ENCODE measurements at places on chromosomes 5 and 9.
A peak's percentile ranks its signal among the peaks of the same experiment; 100 is the strongest.

- no peak for DNase-seq
These were observed 33.9 kb downstream of the TAS2R1 start for GRCh38 chr5:9596171-9596780.

DNA sequence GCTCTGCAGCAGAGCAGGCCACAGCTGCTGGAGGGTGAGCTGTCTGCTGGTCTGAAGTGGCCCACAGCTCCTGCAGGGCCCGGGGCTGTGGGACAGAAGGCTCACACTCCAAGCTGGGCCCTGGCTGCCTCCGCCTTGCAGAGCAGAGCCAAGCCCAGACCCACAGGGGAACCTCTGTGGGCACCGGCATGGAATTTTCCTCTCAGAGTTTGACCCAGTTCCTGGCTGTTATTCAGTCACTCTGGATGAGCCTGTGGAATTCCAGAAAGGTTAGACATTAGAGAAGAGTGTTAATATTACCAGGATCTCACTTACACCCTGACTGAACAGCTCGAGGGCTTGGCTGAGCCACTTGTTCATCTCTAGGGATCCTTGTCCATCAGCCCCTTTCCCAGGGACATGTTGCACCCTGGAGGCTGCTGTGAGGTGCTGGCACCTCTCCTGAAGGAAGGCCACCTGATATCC lies 17.5 kb downstream of the IL9 start:
- DNase-seq = no peak

- no peak for DNase-seq
These were observed 40.5 kb downstream of the BHMT start for GRCh38 chr5:79151942-79152671.

DNA sequence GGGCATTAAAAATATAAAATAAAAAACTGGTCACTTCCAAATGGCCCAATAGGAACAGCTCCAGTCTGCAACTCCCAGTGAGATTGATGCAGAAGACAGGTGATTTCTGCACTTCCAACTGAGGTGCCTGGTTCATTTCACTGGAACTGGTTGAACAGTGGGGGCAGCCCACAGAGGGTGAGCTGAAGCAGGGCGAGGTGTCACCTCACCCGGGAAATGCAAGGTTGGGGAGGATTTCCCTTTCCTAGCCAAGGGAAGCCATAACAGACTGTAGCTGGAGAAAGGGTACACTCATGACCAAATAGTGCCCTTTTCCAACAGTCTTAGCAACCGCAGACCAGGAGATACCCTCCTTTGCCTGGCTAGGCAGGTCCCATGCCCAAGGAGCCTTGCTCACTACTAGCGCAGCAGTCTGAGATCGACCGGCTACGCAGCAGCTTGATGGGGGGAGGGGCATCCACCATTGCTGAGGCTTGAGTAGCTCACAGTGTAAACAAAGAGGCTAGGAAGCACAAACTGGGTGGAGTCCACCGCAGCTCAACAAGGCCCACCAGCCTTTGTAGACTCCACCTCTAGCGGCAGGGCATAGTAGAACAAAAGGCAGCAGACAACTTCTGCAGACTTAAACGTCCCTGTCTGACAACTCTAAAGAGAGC lies 12.7 kb downstream of the RLN1 start:
- peak; percentile 62 for DNase-seq

- DNase-seq = no peak
These were observed 18.6 kb downstream of the B4GALT1 start for GRCh38 chr9:33148367-33149014.

- no peak for DNase-seq
These were observed 53.2 kb downstream of the FAM114A2 start for GRCh38 chr5:153985498-153985897.

DNA sequence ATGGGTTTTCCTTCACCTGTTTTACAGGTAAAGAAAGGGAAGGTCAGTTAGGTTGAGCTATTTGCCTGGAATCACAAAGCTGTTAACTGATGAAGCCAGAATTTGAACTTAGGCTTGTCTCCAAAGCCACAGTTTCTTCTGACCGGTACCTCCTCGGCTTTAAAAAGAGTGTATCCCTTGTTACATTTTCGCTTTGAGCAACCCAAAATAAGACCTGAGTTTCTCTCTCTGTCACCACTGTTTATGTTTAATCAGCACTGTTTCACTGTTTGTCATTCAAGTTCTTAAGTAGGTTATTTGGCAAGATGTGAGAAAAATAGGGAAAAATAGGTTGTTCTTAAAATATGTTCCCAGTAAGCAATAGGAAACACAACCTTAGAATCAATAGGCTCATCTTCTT lies 84.6 kb downstream of the VCAN start:
- DNase-seq = no peak

- DNase-seq = no peak
These were observed 129.8 kb downstream of the PLPPR1 start for GRCh38 chr9:101158361-101158760.

DNA sequence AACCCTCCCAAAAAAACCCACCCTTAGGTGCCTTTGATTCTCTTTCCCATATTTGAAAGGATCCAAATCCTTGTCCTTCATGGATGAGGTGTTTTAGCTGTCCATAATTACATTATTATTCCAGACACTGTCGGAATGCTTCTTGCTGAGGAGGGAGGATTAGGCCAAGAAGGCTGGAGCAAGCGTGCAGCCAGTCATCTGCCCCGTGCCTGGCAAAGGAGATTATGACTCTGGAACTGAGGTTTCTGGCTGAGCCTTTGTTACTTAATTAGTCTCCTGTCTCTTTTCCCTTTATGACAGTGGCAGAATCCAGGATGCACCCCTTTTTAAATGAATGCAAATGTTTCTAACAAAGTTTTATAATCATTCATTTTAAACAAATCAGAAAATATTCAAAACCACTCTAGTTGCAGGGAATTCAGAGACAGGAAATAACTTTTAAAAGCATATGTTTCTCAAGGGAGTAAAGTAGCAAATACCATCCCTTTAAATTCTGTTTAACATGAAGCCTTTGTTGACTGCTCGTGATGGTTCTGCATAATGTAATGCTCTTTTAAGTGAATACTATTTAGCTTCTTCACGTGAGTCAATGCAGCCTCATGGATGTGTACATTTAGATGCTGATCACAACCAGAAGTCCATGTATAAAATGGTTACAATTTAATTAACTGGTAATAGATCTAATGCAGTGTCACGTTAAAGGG lies 69.8 kb downstream of the GALNT10 start:
- DNase-seq = no peak

GRCh38 chr9:4012441-4012840 lies 287.4 kb downstream of the GLIS3 start:
- DNase-seq = no peak

DNA sequence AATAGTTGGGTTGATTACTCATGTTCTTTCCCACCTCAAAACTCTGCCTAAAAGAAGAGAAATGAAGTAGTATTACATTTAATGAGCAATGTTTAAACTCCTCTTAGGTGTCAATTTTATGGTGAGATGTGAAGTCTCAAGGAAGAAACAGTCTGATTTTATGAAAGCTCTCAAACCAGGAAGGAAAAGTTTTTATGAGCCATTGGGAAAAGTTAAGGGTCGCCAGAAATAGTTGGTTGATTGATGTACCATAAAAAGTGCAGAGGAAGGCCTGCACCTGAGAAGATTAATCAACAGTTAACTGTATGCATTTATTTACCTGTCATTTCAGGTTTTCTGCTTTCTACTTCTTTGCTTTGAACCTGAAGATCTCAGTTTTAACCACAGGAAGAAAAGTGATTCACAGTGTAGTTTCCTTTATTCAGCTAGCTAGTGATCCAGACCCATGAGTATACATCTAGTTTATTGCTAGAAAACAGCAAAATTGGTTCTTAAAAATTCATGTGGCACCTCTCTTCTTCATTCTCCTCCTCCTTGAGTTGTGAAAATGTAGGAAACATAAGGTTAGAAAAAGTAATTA lies 133.1 kb downstream of the CSNK1G3 start:
- DNase-seq = no peak

DNA sequence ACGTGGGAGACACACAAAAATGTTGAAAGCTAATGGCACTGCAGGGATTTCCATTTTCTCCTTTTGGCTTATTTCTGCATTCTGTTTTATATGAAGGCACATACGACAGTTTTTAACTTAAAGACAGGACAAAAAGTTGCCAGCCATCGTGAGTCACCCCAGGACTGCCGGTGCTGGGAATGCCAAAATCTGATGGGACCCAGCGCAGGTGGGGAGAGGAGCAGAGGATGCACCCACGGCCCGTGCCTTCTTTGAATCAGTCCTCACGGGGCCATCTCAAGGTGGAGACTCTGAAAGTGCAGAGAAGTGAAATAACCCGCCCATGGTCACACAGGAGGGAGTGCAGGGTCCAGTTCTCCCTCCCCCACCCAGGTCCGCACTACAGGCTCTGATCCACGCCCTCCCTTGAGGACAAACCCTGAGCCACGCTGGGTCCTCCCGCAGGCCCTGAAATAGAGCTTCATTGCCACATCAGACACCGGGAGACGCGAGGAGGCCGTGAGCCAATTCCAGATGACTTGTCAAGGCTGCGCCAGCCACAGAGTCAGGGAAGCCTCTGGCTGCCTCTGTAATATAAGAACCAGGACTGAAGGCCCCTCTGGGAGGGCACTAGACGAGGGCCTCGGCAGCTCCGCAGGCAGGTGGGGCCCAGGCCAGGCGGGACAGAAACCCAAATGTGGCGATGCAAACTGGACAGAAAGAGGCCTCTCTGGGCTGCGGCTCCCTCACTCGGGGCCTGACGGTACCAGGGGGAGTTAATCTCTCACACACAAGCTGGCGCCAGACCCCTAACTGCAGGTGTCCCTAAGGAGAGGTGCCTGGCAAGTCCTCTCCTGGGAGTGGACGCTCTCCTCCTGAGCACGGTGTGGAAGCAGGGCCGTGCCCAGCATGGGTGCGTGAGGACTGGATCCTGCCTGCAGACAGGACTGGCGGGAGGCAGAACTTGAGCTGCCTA lies 22.9 kb downstream of the ADAMTS2 start:
- no peak for DNase-seq

DNA sequence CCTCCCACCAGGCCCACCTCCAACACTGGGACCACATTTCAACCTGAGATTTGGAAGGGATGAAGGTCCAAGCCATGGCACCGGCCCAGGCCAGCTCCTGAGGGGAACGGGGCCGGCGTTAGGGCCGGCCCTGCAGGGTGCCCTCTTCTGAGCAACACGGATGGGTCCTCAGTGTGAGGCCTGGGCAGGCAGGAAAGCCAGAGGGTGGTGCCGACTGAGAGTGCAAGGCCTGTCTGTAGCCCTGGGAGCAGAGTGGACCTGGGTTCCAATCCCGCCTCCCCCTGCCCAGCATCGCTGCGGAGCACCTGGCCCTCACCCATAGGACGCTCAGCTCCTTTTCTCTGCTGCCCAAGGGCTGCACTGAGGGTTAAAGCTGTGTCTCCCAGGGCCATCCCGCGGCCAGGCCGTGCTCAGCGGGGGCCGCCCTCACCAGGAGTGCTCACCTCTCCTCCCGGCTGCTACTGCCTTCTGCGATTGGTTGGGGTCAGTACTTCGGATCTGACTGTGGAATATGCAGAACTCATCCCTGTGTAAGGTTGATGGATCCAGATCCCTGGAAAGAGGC lies 44.1 kb upstream of the FCN2 start:
- no peak for DNase-seq

DNA sequence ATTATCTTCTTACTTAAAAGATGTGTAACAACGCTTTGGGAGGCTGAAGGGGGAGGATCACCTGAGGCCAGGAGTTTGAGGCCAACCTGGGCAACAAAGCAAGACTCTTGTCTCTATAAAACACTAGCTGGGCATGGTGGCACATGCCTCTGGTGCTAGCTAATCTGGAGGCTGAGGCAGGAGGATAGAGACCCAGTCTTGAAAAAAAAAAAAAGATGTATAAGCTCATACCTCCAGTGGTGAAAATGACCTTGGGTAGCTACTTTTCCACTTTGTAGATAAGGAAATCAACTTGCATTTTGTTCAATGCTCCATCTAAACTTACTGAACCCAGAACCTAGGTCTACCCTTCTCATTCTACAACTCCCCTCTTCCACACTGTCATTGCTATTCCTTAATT lies 16.6 kb downstream of the ARRDC3 start:
- no peak for DNase-seq

DNA sequence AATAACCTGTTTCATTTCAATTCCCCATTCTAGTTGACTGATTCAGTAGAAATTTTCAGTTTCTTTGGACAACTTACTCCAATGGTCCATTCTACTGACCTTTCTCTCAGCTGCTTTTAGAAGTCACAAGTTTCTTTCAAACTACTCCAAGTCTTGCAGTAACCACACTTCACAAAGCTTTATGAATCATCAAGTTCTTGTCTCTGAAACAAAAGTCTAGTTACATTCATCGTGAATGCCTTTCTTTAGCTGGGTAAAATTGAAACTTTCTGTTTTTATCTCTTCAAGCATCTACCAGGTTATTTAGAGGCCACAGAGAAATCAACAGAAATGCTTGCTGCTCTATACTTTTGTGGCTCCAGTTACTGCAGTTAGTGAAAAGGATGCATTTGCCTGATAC lies 405.4 kb downstream of the TMEM232 start:
- DNase-seq = no peak

DNA sequence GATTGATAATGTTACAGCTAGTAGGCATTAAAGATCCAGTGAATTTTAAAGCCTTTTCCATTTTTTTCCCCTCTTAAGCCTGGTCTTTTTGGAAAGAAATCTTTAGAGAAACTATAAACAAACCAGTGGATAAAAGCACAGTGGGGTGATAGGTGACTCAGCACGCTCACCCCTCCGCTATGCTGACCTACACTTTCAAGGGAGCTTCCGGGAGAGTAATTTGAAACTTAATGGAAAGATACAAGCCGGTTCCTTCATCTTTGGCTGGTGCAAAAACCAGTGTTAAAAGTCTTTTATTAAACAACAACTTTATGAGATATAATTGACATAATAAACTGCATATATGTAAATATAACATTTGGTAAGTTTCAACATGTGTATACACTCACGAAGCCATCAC lies 27.0 kb upstream of the ALDOB start:
- DNase-seq = no peak

GRCh38 chr5:113118765-113119164 lies 142.2 kb downstream of the DCP2 start:
- DNase-seq = no peak

DNA sequence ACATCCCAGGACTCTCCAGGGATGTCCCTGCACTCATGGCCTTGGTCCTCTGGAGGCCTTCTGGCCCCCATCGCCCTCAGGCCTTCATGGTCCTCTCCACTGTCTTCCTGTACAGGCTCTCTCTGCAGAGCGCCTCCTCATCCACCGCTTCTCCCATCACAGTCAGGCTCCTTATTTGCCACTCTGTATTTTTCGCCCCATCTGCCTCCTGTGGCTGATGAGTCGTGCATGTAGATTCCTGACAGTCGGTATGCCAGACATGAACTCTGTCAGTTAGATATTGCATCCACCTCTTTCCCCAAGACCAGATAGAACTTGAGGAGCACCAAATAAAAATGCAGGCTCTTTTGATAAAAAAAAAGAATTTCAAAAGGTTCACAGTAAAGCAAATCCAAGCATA lies 362.8 kb downstream of the IRX1 start:
- no peak for DNase-seq

- DNase-seq = no peak
These were observed 35.1 kb downstream of the SHB start for GRCh38 chr9:38033941-38034340.

GRCh38 chr5:21831145-21831787 lies 1021.9 kb downstream of the CDH12 start:
- no peak for DNase-seq

GRCh38 chr5:146283344-146283761 lies 55.3 kb upstream of the POU4F3 start:
- DNase-seq = no peak

Measured in CD4-positive, alpha-beta T cell treated with Interferon alpha-2 for 1 hour (primary cell).